Stimulated activated CD8-positive, alpha-beta memory T cell treated with anti-CD3 and anti-CD28 coated beads, Interleukin-4, amount 100 ng/mL, for 1 hour (primary cell): ENCODE measurements at places on chromosomes 1 and 21.

DNA sequence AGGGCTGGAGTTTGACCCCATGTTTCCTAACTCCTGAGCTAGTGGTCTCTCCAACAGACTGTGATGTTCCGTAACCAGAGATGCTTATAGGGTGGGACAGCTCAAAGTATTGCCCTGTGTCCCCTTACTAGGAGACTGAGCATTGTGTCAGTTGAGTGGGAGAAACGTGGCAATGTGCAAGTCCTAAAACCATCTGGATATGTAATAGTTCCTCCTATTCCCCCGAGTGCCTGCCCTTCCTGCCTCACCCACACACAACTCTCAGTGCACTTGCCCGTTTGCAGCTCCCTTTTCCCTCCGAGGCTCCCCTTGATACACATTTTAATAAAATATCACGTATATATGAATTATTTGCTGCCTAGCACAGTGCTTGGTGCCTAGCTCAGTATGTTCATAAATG, 3.4 kb downstream of the PIGV start:
- DNase-seq = no peak

GRCh38 chr1:206580438-206581113, 31.7 kb downstream of the EIF2D start:
- DNase-seq = no peak

DNA sequence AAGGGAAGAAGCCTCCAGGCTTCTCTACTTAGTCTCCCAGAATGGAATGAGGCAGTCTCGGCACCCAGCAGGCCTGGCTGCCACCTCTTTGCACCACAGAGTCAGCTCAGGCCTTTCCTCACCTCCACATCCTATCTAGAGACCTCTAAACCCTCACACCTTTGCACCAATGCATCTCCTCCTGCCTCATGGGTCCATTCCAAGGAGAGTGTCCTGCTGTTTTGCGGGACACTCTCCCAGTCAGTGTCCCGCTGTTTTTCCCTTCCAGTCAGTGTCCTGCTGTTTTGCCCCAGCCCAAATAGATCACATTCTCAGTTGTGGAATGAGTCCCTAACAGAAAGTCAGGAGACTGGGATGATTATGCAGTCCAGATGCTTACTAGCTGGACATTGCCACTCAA, 185.6 kb upstream of the CAMK1G start:
- no peak for DNase-seq

DNA sequence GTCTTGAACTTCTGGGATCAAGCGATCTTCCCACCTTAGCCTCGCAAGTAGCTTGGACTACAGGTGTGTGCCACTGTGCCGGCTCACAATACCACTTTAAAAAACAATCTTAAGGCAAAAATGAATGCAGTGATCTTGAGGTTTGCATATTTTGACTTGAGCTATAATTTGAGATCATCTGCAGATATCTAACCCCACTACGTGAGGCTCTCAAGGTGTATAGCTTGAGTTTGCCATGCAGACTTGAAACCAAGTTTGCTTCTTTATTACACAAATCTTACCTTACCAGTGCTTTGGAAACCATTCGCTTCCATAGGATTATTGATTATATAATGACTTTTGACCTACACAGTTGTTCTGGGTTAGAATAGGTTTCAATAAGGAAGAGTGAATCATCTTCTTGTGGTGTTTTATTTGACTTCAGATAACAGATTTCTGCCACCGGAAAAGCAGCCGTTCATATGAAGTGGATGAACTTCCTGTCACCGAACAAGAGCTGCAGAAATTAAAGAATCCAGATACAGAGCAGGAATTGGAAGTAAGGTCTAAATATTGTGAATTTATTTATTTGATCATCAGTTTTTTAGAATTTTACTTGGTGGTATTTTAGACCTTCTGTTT, 155.1 kb downstream of the VPS13D start:
- DNase-seq = no peak

GRCh38 chr1:184648160-184648855, 106.3 kb downstream of the EDEM3 start:
- no peak for DNase-seq

GRCh38 chr1:221777431-221778072, 35.7 kb upstream of the DUSP10 start:
- no peak for DNase-seq

DNA sequence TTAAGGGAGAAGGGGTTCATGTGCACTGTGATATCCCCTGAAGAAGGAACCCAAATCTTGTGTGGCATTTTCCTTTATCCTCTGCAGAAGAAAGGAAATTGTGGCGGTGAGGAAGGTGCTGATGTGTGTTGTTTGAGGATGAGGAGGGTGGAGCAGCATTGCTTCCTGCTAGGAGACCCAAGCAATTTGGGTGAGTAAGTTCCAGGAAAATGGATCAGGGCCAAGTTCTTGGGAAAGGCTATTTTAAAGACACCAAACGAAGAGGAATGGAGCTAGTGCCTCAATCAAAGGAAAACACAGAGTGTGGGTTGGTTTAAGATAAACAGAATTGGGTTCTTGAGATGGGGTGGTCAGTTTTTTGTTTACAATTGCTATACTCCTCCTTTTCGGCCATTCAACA, 86.7 kb upstream of the MARK1 start:
- no peak for DNase-seq

- no peak for DNase-seq
These were observed 121.0 kb downstream of the TMEM53 start for GRCh38 chr1:44553127-44553758.

DNA sequence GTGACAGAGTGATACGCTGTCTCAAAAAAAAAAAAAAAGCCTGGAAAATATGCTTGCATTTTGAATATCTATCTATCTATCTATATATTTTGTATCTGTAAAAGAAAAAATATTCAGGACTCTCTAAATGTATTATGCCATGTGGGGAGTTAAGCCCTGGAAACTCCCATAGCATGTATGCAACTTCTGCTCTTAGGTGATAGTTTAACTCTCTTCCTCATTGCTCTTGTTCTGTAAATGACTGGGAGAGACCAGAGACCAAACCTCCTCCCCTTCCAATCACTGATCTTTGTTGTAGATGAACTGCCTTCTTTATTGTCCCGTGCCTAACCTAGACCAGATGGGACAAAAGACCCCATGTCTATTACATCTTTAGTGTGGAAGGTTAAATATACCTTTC, 37.6 kb upstream of the CAMTA1 start:
- no peak for DNase-seq

- no peak for DNase-seq
These were observed 17.1 kb upstream of the A3GALT2 start for GRCh38 chr1:33338048-33338439.

GRCh38 chr1:225409051-225409450, 18.8 kb downstream of the LBR start:
- DNase-seq = no peak

DNA sequence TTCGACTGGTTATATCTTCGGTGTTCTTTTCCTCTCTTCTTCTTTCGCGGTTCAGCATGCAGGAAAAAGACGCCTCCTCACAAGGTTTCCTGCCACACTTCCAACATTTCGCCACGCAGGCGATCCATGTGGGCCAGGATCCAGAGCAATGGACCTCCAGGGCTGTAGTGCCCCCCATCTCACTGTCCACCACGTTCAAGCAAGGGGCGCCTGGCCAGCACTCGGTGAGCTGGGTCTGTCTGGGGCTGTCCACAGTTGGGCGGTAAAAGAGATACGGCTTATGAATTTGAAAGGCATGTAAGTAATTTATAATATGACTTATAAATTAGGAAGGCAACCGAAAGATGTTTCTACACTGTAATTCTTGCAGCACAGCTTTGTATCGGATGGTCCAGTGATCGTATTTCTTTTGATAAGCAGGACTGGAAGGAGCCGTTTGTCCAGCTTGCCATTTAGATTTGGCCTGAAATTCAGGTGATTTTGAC, 334 bp downstream of the CTH start:
- no peak for DNase-seq

DNA sequence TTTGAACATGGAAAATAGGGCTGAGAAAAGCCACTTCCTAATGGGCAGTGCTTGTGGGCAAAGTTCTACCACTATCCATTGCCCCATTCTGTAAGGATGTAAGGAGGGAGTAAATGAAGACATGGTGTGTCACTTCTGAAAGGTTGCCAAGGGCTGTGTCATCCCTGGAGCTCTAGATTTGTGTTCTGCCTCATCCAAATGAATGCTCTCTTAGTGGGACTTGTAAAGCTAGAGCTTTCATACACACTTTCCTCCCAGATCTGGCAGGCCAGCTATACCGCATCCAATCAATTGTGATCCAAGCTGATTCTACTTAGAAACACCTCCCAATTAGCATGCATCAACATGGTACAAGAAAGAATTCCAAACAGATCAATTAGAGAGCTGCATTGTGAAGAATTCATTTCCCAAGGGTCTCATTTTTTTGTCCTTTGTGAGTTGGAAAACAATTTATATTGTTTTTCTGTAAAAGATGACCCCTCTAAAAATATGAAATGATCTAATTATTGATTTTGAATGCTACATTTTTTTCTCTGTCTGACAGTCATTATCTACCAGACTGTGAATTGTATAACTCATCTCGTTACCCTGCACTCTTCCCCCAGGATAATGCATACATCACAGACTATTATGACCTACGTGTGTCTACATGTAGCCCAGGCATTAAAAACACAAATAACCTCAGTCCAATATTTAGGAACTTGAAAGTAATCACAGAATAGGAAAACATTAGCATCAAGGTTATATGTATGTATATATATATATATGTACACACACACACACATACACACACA, 117.1 kb upstream of the DUSP10 start:
- DNase-seq = no peak

DNA sequence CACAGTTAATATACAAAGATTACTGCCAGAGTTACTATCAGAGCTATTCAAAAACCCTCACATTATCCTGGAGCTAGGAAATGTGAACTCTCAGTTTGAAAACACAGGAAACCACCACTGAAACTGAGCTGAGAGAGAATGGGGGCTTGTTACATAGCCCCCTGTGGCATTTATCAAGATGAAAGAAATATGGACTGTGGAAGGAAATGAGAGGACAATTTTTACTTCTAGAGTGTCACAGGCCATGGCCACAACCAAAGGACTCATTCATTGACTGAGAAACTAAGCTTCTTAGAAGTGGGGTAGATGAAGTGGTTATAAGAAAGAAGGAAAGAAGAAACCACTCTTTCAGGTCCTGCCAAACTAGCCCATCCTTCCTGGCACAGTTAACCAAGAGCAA, 25.3 kb downstream of the DSTYK start:
- DNase-seq = no peak

DNA sequence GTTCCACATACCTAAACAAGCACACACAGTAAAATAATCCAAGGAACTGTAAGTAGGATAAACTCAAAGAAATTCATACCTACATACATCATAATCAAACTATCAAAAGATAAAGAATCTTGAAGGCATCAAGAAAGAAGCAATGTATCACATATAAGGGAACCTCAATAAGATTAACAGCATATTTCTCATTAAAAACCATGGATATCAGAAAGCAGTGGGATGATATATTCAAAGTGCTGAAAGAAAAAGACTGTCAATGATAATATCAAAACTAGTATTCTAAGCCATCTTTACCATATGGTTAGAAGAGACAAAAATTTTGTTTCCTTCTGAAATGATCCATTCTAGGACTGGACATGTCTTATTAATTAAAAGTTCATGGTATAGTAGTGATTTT, 37.1 kb upstream of the ADAM30 start:
- no peak for DNase-seq

GRCh38 chr1:108048301-108049177, 83.6 kb upstream of the VAV3 start:
- no peak for DNase-seq

- no peak for DNase-seq
These were observed 11.3 kb downstream of the EFHD2 start for GRCh38 chr1:15420853-15421465.

- no peak for DNase-seq
These were observed 2.1 kb upstream of the SSX2IP start for GRCh38 chr1:84692391-84692790.

GRCh38 chr1:118558933-118559332, 373.9 kb upstream of the SPAG17 start:
- DNase-seq = no peak

DNA sequence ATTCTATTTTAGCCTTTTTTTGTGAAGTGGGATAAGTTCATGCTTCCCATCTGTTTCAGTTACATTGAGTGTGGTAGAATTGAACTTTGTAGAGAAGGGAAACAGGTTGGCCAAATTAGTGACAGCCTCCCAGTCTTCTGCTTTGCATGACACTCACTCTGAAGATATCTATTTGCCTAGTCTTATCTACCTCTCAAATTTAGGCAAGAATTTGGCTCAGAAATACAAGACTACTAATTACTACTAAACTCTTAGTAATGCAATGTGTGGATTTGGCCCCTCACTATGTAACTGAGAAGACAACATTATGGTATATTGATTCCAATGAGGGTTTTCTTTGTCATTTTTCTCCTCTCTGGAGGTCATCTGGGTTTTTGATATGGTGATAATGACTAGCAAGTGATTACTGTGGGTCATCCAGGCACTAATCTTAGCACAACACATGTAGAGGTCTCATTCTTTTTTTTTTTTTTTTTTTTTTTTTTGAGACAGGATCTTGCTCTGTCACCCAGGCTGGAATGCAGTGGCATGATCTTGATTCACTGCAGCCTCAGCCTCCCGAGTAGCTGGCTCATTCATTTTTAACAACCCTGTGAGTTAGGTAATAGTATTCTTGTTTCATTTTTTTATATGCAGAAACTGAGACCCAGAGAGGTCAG, 6.3 kb downstream of the FAM20B start:
- no peak for DNase-seq
